Activated CD8-positive, alpha-beta T cell treated with anti-CD3 and anti-CD28 coated beads for 36 hours (primary cell): ENCODE measurements at places on chromosomes 4 and X.

DNA sequence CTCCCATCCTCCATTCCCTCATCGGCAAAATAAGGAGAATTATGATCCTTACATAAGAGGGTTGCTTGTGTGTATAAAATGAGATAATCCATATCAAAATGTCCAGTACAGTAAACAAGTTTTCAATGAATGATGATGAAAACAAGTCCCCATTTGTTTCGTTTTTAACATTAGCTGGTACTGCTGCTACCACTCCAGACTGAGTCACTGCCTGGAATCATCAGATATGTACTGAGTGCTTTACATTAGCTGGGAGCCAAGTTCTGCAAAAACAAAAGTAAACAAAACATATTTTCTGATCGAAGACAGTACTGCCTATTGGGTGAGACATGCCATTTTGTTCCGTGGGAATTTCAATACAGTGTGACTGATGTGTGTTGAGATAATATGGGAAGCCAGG, 123.2 kb upstream of the IGFBP7 start:
- DNase-seq = no peak

GRCh38 chrX:25976683-25977310, 161.3 kb upstream of the MAGEB18 start:
- DNase-seq = no peak

- no peak for DNase-seq
These were observed 5.8 kb upstream of the CCNA2 start for GRCh38 chr4:121829511-121829910.

DNA sequence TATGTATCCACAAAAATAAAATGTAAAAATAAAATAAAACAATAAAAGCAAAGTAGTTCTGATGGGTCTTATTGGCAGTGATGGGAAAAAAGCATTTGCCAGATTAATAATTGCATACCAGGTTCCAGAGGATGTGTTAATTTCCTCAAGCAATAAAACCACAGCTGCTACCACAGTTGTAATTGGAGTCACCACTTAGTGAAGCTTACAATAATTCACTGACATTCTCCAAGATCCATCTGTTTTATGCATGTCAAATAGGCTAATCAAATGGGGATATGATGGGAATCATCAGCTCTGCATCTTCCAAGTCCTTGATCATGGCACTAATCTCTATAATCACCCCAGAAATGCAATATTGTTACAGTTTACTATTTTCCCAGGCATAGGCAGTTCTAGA, 123.5 kb upstream of the EMCN start:
- no peak for DNase-seq

- DNase-seq = no peak
These were observed 311.7 kb downstream of the FBXW7 start for GRCh38 chr4:152224223-152224622.
